Adrenal gland (tissue), 19 donors: ENCODE measurements at places on chromosomes 12 and 14. TPM values are rescaled to one million over a fixed set of nuclear protein-coding genes. Genes with fewer than 3 reads are reported as not detected.

RTL1 gene
- not detected for total RNA-seq

GDF3 gene
- total RNA-seq, result 0.61 TPM

- H3K36me3 ChIP-seq, result no peaks in the 10 kb centered on the region
- H3K27ac ChIP-seq, result no peak overlapping the region
- H3K27me3 ChIP-seq, result peaks cover 47% of the 10 kb centered on the region
- no peak for DNase-seq
- no peak overlapping the region for H3K4me3 ChIP-seq
Measured at GRCh38 chr14:38207377-38207735, 348 bp upstream of the SSTR1 start.

- DNase-seq, result no peak
- H3K27me3 ChIP-seq, result no peaks in the 10 kb centered on the region
- no peak overlapping the region for H3K27ac ChIP-seq
- H3K4me3 ChIP-seq, result no peak overlapping the region
Measured at GRCh38 chr12:28851781-28852180, 297.3 kb upstream of the FAR2 start.

GRCh38 chr14:86404989-86405649 is 875.2 kb downstream of the FLRT2 start:
- H3K4me1 ChIP-seq, result no peaks in the 10 kb centered on the region
- no peak overlapping the region for H3K27ac ChIP-seq
- no peak for DNase-seq
- H3K27me3 ChIP-seq, result no peaks in the 10 kb centered on the region
- H3K4me3 ChIP-seq, result no peak overlapping the region

DNA sequence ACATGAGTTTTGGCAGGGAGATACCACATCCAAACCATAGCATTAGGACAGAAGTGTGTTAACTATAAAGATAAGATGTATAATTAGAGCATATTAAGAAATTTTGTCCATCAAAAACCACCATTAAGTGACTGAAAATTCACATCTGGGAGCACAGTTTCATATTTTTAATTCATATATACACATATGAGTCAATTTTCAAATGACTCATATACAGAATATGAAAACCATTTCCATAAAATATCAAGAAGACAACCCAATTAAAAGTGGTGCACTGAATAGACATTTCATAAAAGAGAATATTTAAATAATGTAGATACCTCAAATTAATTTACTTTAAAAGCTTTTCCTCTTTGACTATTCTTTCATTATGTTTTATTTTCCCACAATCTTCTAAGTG is 25.3 kb downstream of the MUCL1 start:
- no peaks in the 10 kb centered on the region for H3K36me3 ChIP-seq
- H3K4me3 ChIP-seq, result no peak overlapping the region
- DNase-seq, result no peak
- no peaks in the 10 kb centered on the region for H3K27me3 ChIP-seq

GLIPR1 gene
- total RNA-seq, result 26.9 TPM

DNA sequence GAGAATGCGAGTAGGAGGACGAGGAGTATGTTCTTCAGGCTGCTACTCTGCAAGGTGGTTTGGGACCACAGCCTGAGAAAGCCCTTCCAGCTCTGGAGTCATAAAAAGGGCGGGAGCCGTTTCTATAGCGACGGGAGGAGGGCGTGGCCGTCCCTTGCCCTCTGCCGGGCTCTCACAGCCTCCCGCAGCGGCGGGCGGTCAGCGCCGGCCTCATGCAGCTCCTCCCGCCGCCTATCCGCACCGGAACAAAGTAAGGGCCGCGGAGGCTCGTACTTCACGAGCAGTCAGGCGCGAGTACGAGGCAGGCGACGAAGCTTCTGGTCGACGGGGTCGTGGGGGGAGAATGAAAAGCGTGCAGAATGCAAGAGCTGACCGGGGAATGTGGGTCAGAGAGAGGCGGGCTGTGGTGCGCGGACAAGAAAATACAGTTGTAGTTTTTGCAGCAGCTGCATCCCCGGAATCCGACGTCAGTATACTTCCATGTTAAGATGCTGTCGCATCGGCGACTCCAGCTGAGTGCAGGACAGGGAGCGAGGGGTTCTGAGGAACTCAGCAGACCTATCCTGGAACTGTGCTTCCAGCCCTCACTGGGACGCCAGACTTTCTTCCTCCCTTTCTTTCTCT is at the start of gene DYRK4:
DYRK4 (plus strand) TSS at position 175 of the 624 bp plus-strand sequence; CDS start at position 213, 38 bp downstream.
- H3K27ac ChIP-seq, result no peak within 1 kb of the TSS
- H3K4me1 ChIP-seq, result peaks cover 7% of the 10 kb centered on the region
- H3K4me3 ChIP-seq, result peak within 1 kb of the TSS; percentile 47
- no peaks in the 10 kb centered on the region for H3K27me3 ChIP-seq

MMAB gene
- total RNA-seq, result 238 TPM

DNA sequence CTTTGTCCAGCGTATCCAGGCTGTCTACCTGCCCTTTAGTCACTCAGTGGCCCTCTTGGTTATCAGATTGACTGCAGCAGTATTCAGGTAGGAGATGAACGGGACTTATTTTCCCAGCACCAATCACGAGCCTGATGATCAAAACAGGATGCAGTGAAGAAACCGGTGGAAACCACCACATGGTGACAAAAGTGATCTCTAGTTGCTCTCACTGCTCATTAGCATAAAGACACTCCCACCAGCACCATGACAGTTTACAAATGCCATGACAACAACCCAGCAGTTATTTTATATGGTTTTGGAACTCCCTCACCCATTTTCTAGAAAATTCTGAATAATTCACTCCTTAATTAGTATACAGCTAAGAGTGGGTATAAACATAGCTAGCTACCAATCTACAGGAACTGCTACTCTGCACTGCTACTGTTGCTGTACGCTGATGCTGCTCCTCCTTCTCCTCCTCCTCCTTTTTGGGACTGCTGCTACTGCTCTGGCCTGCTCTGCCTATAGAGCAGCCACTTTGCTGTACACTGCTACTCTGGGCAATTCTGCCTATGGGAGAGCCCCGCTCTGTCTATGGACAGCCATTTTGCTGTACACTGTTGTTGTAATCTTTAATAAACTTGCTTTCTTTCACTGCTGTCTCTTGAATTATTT is 142.5 kb upstream of the SSTR1 start:
- no peak for DNase-seq
- H3K27ac ChIP-seq, result no peak overlapping the region
- no peaks in the 10 kb centered on the region for H3K27me3 ChIP-seq

GRCh38 chr12:113683574-113683973 is 211.9 kb upstream of the LHX5 start:
- no peaks in the 10 kb centered on the region for H3K4me1 ChIP-seq
- no peaks in the 10 kb centered on the region for H3K27me3 ChIP-seq
- no peaks in the 10 kb centered on the region for H3K36me3 ChIP-seq
- no peak overlapping the region for H3K27ac ChIP-seq

CLEC1B gene
- total RNA-seq, result not detected

FAM90A1 gene
- total RNA-seq, result 0.68 TPM

- peak within 1 kb of the TSS; percentile 57 for H3K4me3 ChIP-seq
- H3K36me3 ChIP-seq, result no peaks in the 10 kb centered on the region
- H3K27me3 ChIP-seq, result no peaks in the 10 kb centered on the region
- no peak within 1 kb of the TSS for H3K27ac ChIP-seq
- peak; percentile 81 for DNase-seq
- peaks cover 18% of the 10 kb centered on the region for H3K4me1 ChIP-seq
Measured at GRCh38 chr14:74955229-74956026, at the start of gene PGF. PGF (minus strand) TSS chr14:74955597; CDS start chr14:74955242, 355 bp downstream.

DNA sequence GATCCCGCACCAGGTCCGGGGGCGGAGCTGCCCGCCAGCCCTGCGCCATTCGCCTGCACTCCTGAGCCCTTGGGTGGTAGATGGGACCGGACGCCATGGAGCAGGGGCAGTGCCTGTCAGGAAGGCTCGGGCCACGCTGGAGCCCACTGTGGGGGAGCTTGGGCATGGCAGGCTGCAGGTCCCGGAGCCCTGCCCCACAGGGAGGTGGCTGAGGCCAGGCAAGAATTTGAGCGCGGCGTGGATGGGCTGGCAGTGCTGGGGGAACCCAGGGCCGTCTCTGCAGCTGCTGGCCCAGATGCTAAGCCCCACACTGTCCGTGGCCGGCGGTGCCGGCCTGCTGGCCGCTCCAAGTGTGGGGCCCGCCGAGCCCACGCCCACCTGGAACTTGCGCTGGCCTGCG is 260.0 kb downstream of the NPAS3 start:
- no peak for DNase-seq
- H3K27me3 ChIP-seq, result no peaks in the 10 kb centered on the region
- H3K27ac ChIP-seq, result no peak overlapping the region
- H3K4me1 ChIP-seq, result no peaks in the 10 kb centered on the region
- H3K4me3 ChIP-seq, result no peak overlapping the region

DNA sequence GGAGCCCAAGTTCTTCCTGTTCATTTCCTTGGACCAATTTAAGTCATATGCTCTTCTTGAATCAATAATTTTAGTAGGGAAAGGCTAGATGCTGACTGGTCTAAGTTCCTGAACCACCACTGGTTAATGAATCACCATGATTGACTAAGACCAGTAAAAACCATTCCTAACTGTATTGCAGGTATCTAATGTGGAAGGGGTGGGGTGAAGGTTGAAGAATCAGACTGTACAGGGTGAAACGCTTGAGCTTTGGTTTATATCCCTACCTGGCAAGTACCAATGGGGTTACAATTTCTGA is 100.1 kb downstream of the DYRK2 start:
- no peak for DNase-seq
- H3K36me3 ChIP-seq, result no peaks in the 10 kb centered on the region
- H3K27me3 ChIP-seq, result no peaks in the 10 kb centered on the region
- no peak overlapping the region for H3K4me3 ChIP-seq
- H3K27ac ChIP-seq, result no peak overlapping the region

BICDL1 gene
- 2.8 TPM for total RNA-seq

DNA sequence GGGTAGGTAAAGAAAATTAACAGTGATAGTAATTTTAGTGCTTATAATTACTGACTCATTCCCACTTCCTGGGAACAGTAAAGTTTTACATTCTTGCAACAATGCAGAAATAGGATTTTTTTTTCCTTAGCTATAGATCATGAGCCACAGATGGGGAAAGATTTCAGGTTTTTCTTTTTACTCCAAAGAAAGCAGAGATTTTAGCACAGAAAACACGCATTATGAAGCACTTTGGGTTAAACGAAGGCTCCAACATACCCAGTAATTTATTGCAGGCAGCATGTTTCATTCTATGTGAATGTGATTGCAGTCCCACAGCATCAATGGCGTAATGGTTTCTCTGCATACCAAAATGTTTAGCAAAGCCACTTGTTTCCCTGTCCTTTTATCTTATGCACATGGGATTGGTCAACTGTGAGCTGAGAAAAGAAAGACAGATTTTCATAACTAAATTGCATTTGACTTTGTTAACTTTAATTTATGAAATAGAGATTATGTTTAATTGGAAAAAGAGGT is 124.6 kb upstream of the E2F7 start:
- H3K4me3 ChIP-seq, result no peak overlapping the region
- H3K27me3 ChIP-seq, result no peaks in the 10 kb centered on the region
- H3K27ac ChIP-seq, result no peak overlapping the region
- no peaks in the 10 kb centered on the region for H3K4me1 ChIP-seq
- H3K36me3 ChIP-seq, result no peaks in the 10 kb centered on the region

- H3K4me1 ChIP-seq, result peaks cover 25% of the 10 kb centered on the region
- DNase-seq, result no peak
- H3K36me3 ChIP-seq, result no peaks in the 10 kb centered on the region
- H3K27me3 ChIP-seq, result no peaks in the 10 kb centered on the region
- no peak overlapping the region for H3K4me3 ChIP-seq
Measured at GRCh38 chr14:50335989-50336824, 24.1 kb downstream of the DMAC2L start.

GRCh38 chr12:117098024-117098360 is 1.2 kb downstream of the TESC start:
- H3K4me1 ChIP-seq, result peaks cover 27% of the 10 kb centered on the region
- no peaks in the 10 kb centered on the region for H3K27me3 ChIP-seq
- DNase-seq, result no peak
- no peak overlapping the region for H3K27ac ChIP-seq
- H3K4me3 ChIP-seq, result peak overlapping the region; percentile 89

NOPCHAP1 gene
- total RNA-seq, result 18.2 TPM

- H3K27me3 ChIP-seq, result no peaks in the 10 kb centered on the region
- no peaks in the 10 kb centered on the region for H3K36me3 ChIP-seq
- no peak overlapping the region for H3K27ac ChIP-seq
- H3K4me1 ChIP-seq, result no peaks in the 10 kb centered on the region
- no peak for DNase-seq
Measured at GRCh38 chr12:2904260-2904659, 13.6 kb downstream of the TULP3 start.

DNA sequence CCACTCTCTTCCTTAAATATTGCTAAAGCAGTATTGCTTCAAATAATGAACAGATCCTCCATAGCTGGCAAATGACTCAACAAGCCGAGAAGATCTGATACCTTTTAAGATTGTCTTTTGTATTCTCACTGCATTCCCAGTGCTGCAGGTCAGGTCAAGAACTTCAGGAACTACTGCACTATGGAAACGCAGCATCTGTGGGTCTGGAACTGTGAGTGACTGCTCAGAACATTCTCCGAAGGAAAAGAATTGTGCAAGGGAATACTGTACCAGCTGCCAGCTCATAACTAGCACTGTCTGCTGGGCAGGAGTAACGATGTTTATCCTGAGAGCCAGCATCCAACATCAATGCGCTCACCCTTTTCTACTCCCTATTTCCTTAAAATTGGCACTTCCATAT is 348.0 kb upstream of the SOX5 start:
- H3K4me1 ChIP-seq, result no peaks in the 10 kb centered on the region
- DNase-seq, result no peak
- no peaks in the 10 kb centered on the region for H3K27me3 ChIP-seq
- H3K27ac ChIP-seq, result no peak overlapping the region
- no peak overlapping the region for H3K4me3 ChIP-seq

DNA sequence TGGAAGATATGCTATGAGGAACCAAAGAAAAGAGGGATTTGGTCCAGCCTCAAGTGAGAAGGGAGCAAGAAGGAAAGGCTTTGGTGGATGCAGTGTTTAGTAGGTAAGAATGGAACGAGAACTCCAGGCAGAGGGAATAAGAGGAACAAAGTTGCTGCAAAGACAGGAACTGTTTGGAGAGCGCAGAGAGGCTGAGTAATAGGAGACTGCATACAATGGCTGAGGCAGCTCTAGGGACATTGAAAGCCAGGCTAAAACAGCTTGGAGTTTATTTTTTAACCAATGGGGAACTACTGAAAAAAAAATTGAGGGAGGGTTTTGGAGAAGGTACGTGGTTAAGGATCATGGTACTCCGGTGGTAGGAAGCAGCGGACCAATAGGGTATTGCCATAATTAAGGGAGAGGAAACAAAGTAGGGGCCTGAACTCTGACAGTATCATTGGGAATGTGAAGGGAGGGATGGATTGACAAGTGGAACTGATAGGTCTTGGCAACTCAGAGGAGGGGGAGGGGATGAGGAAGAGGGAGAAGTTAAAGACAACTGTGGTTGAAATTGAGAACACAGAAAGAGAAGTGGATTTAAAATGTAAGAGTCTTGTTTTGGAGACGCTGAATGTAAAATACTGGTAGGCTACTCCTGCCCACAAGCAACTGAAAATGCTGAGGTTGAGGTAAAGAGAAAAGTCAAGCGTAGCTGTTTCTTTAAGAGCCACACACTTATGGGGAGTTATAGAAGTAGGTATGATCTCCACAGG is 4.8 kb downstream of the ASCL4 start:
- DNase-seq, result no peak
- no peak overlapping the region for H3K27ac ChIP-seq
- peaks cover 14% of the 10 kb centered on the region for H3K27me3 ChIP-seq

- no peaks in the 10 kb centered on the region for H3K27me3 ChIP-seq
- H3K4me1 ChIP-seq, result no peaks in the 10 kb centered on the region
- H3K27ac ChIP-seq, result no peak overlapping the region
- no peak overlapping the region for H3K4me3 ChIP-seq
- no peaks in the 10 kb centered on the region for H3K36me3 ChIP-seq
Measured at GRCh38 chr14:73816393-73816816, 35.2 kb upstream of the PTGR2 start.

GCH1 gene
- 11.0 TPM for total RNA-seq

VIPAS39 gene
- 17.2 TPM for total RNA-seq

TMEM63C gene
- 2.8 TPM for total RNA-seq

GRCh38 chr14:57609192-57610075 is 115.8 kb upstream of the CCDC198 start:
- H3K27me3 ChIP-seq, result peaks cover 3% of the 10 kb centered on the region
- no peak overlapping the region for H3K27ac ChIP-seq
- no peak for DNase-seq
- H3K4me3 ChIP-seq, result no peak overlapping the region
